ENCODE measurements at places on chromosomes 2 and 18.

GRCh38 chr2:205273627-205274026 lies 408.7 kb upstream of the NRP2 start:
- no peaks in the 10 kb centered on the region for H3K36me3 ChIP-seq
- DNase-seq, result no peak
- H3K4me1 ChIP-seq, result no peaks in the 10 kb centered on the region
- no peak overlapping the region for H3K27ac ChIP-seq

GRCh38 chr2:189798312-189799029 lies 14.2 kb downstream of the PMS1 start:
- no peaks in the 10 kb centered on the region for H3K4me1 ChIP-seq
- no peaks in the 10 kb centered on the region for H3K27me3 ChIP-seq
- DNase-seq, result no peak
- no peak overlapping the region for H3K4me3 ChIP-seq
- peaks cover 30% of the 10 kb centered on the region for H3K36me3 ChIP-seq

DNA sequence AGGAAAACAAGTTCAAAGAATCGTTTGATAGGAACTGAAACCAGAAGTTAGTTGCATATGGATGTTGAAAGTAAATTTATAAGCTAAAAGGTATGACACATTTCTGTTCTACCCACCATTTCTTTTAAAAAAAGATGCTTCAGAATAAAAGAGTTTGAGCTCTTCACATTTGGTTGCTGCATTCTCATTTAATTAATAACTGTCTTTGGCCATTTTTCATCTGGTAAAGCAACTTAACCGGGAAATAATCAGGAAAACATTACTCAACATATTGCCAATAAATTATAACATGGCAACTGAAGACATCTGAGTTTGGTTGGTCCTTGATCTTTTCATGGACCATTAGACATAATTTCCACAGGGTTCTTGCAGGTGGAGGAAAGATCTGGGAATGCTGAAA lies 180.2 kb upstream of the TWIST2 start:
- H3K4me3 ChIP-seq, result no peak overlapping the region
- no peaks in the 10 kb centered on the region for H3K27me3 ChIP-seq
- no peak overlapping the region for H3K27ac ChIP-seq
- no peaks in the 10 kb centered on the region for H3K4me1 ChIP-seq

DNA sequence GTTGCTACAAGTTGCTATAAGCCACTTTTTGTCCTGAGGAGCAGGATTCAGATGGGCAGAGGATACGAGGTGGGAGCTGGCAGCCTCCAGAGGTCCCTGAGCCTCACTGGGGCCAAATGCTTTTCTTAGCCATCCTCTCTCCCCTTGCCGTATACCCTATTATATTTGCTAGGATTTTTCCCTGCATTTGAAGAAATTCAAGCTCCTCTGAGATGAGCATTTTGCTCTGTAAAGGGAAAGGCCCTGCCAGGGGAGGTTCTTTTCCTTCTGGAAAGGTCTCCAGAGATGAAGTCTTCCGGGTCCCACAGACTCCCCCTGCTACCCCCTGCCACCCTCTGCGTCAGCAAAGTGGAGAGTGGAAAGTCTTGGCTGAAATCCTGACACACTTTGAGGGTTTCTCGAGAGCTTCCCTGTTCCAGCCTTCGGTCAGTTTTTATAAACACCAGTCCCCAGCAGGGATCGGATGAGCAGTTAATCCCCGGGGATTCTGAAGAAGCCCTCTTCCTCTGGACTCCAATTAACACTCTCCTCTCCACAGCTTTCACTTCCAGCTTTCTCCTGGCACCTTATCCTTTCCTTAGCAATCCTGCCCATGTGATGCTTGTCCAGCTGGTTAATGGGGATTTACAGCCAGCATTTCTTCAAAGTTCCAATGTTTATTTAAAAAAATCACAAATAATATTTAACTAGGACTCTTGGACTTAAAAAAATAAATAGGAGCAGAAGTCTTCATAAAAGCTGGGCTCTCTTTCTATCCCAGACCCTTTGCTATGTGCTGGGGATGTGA lies 13.1 kb downstream of the CYRIA start:
- no peaks in the 10 kb centered on the region for H3K36me3 ChIP-seq
- peak overlapping the region; percentile 18 for H3K27ac ChIP-seq
- H3K4me1 ChIP-seq, result peaks cover 36% of the 10 kb centered on the region
- H3K4me3 ChIP-seq, result peak overlapping the region; percentile 7
- DNase-seq, result no peak

- H3K27me3 ChIP-seq, result no peaks in the 10 kb centered on the region
- DNase-seq, result no peak
- no peaks in the 10 kb centered on the region for H3K36me3 ChIP-seq
- no peaks in the 10 kb centered on the region for H3K4me1 ChIP-seq
- no peak overlapping the region for H3K27ac ChIP-seq
- no peak overlapping the region for H3K4me3 ChIP-seq
These were observed 43.8 kb upstream of the PEX13 start for GRCh38 chr2:60973705-60974104.

DNA sequence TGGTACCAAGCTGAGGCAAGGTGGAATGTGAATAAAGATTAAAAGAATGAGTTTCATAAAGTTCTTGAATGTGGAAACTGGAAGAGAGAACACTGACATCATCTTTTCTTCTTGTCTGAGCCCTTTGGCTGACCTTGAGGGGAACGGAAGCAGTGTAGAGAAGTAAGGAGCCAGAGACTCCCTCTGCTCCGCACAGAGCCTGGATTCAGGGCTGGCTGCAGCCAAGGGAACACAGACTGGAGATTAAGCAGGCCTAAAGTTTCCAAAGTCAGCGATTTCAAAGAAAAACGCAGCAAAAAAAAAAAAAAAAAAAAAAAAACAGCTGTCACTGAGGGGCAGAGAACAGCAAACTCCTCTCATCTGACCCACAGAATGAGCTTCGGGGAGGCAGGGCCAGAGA lies 19.3 kb upstream of the ALK start:
- no peak for DNase-seq
- H3K4me1 ChIP-seq, result no peaks in the 10 kb centered on the region

GRCh38 chr18:37508207-37508606 lies 57.4 kb downstream of the CELF4 start:
- no peak overlapping the region for H3K27ac ChIP-seq
- H3K36me3 ChIP-seq, result no peaks in the 10 kb centered on the region
- H3K4me1 ChIP-seq, result no peaks in the 10 kb centered on the region
- H3K4me3 ChIP-seq, result no peak overlapping the region
- no peaks in the 10 kb centered on the region for H3K27me3 ChIP-seq

DNA sequence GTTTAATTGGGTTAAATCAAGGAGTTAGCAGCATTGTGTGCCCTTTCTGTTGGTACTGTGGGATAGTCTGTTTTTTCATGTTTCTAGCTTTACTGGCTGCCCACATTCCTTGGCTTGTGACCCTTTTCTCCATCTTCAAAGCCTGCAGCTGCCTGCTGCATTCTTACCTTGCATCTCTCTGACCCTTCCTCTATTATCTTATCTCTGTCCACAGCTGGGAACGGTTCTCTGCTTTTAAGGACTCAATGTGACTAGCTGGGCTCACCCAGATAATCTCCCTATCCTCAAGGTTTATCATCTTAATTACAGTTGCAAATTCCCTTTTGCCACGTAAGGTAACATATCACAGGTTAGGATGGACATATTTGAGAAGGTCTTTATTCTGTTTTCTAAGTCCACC lies 199.7 kb downstream of the KCNS3 start:
- no peak for DNase-seq
- H3K4me3 ChIP-seq, result no peak overlapping the region
- no peak overlapping the region for H3K27ac ChIP-seq
- H3K27me3 ChIP-seq, result no peaks in the 10 kb centered on the region

GRCh38 chr2:128421286-128421685 lies 102.6 kb upstream of the HS6ST1 start:
- no peaks in the 10 kb centered on the region for H3K27me3 ChIP-seq
- no peak for DNase-seq
- peaks cover 5% of the 10 kb centered on the region for H3K4me1 ChIP-seq

DNA sequence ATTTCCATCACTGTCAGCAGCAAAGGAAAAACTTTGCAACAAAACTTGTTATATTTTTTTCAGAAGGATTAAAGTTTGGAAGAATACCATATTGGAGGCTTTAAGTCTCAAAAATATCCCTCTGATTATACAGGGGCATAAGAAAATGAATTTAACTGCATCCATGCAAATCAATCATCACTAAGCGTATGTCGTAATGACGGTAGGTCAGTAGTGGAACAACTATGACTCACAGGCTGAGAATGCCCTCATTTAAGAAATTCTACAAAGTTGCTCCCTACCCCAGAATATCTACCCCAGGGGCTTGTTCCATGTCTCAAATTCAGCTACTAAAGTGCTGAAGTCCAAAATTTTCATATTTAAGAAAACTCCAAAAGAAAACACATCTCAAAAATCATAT lies 12.5 kb upstream of the NAB1 start:
- no peaks in the 10 kb centered on the region for H3K36me3 ChIP-seq
- no peak overlapping the region for H3K4me3 ChIP-seq
- no peaks in the 10 kb centered on the region for H3K27me3 ChIP-seq
- no peak for DNase-seq
- H3K27ac ChIP-seq, result peak overlapping the region; percentile 55
- H3K4me1 ChIP-seq, result peaks cover 17% of the 10 kb centered on the region

DNA sequence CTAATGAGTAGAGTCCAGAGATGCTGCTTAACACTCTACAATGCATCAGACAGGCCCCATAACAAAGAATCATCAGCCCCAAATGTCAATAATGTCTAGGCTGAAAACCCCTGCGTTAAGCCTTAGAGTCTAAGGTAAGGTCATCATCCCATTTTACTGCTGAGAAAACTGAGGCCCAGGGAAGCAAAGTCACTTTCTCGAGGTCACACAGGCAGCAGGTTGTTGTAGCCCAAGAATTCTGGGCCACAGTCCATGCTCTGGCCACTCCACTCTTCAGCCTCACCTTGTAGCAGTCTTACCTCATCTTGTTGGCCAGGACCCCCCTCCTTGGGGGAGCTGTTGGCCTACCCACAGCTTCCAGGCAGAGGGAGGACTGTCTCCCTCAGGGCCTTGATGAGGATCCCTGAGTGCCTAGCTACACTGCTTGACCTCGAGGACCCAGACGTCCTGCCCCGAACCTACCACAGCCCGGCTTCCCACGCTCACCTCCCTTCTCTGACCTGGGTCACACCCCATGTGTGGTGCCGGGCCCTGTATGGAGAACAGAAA lies 54.4 kb downstream of the SMAD7 start:
- H3K27me3 ChIP-seq, result no peaks in the 10 kb centered on the region
- H3K4me3 ChIP-seq, result no peak overlapping the region
- H3K4me1 ChIP-seq, result peaks cover 2% of the 10 kb centered on the region
- no peaks in the 10 kb centered on the region for H3K36me3 ChIP-seq
- peak overlapping the region; percentile 74 for H3K27ac ChIP-seq

Measured in ascending aorta (tissue), 2 donors.